Right hindlimb (tissue), 1 donor: ENCODE measurements at places on chromosomes 6 and 20.
A peak's percentile ranks its signal among the peaks of the same experiment; 100 is the strongest.

DNA sequence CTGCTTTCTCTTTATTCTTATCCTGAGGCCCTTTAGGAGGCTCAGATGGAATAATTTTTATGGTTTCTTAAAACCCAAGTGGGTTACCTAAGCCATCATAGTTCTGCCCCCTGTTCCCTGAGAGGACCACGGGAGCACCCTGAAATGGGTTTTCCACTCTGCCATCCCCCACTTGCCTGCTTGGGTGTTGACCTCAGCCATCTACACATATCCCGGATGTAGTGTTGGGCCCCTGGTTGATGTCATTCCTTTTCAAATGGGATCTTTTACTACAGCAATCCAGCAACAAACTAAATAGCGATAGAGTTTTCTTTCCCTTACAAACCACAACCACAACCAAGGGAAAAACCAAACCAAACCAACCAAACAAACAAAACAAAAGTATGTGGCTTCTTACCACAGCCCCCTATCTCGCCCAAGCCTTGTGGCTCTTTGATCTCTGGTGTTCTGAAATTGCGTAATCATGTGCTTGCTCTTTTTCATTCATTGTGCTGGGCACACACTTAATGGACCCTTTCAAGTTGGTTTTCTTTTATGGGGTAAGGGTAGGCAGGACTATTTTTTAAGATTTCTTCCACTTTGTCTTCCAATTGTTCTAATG, 154.9 kb downstream of the ESR1 start:
- no peak for DNase-seq

DNA sequence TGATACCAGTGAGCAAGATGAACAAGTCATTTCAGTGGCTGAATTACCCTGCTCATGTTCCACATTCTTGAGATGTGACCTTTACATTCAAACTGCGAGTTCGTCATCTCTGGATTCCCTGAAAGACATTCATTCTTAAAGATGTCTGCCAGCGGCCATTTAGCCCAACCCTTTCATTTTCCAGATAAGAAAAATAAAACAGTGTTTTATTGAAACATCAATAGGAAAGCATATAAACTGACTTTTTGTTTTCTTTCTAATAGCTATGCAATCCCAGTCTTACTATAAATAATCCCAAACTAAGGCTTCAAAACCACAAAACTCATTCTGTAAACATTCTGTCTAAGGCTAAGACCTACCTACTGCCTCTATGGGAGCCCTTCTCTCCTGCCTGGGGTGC, 134.0 kb downstream of the SAMD5 start:
- DNase-seq, result no peak

- no peak for DNase-seq
Observed at GRCh38 chr6:3291987-3292386, 33.2 kb downstream of the PSMG4 start.

DNA sequence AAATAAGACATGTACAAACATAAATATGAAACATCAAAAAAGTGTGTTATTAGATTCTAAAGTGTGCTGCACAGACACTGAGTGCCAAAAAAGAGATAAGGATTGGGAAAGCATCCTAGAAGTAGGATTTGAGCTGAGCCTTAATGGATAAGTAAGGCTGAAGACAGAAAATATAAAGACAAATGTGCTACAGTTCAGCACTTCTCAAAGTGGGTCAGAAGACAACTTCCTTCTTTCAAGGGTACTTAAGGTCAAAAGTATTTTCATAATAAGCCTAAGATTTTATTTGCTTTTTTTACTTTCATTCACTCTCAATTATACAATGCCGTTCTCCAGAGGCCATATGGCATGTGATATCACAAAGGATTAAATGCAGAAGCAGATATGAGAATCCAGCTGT, 16.8 kb downstream of the USP45 start:
- no peak for DNase-seq

DNA sequence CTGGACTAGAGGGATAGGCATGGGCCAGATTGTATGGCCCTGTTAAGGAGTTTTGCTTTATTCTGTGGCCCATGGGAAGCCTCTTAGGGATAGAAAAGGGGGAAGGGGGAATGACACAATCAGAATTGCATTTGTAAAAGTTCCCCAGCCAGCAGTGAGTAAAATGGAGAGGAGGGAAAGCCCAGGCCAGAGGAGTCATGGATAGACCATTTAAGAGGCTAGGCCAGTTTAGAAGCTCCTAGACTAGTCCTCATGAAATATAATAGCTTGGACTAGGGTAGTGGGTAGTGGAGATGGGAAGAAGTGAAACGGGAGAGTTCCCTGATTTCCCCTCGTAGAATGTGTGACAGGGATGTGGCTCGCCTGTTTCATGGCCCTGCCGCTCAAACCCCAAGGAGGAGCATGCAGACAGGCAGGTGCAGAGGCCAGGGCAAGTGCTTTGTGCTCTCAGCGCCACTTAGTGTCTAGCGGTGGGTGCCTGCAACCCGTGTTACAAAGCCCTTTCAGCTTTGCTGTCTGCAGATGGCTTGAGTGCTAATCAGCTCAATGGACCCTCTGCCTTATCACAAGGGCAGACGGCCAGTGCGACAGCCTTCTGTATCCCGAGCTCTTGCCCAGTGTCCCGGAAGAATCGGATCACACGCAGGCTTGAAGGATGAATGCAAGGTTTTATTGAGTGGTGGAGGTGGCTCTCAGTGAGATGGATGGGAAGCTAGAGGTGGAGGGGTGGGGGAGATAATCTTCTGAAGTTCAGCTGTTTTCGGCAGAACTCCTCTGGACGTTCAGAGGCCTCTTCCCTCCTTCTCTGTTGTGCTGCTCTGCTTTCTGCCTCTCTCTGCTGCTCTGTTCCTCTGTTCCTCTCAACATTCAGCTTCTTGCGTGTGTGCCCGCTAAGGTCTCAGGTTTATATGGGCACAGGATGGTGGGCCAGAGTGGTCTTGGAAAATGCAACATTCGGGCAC, 141.1 kb downstream of the CEP57L1 start:
- DNase-seq, result no peak

DNA sequence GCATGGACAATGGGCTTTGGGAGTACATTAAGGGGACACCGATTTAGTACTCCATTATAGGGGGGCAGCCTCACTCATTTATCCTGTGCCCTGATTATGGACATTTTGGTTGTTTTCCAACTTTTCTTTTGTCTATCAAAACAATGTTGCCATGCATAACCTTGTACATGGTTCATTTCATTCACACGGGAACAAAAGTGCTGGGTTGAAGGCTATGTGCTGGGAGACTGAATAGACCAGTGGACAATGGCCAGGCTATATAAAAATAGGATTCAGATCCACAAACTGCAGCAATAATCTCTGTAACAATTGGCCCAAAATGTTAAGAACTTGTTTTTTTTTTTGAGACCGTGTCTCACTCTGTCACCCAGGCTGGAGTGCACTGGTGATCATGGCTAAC, 100.7 kb upstream of the GMDS start:
- no peak for DNase-seq

DNA sequence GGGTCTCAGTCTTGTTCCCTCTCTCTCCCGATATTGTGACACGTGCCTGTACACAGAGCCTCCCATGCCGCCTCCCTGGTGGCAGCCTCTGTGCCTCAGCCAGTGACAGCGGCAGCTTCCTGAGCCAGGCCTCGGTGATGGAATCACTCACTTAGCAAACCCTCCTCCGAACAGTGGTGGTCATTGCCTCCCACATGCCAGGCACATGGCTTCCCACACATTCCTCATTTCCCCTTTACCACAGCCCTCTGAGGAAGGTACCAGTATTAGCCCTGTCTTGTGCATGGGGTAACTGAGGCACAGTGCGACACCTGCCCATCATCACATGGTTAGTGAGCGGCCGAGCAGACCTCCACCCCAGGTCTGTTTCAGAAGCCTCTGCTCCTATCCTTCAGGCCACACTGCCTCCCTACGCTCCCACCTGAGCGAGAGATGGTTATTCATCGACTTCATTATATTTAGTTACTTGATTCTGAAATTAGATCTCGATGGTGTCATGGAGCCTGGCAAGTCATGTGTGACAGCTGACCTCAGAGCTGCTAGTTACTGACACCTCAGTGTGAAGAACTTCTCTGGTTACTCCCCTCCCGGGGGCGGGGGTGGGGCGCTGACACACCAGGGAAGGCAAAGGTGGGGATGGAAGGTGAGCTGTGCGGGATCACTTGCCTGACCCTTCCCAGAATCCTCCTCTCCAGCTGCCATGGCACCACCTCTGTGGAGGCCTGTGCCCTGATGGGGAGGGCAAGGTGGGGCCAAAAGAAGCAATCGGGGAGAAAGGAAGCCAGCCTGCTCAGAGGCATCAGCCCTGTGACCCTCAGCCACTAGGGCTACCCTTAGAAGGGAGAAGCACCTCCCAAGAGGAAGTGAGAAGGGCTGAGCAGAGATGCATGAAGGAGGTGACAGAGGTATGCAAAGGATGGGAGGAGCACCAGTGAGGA, 17.9 kb downstream of the MDGA1 start:
- DNase-seq, result no peak

DNA sequence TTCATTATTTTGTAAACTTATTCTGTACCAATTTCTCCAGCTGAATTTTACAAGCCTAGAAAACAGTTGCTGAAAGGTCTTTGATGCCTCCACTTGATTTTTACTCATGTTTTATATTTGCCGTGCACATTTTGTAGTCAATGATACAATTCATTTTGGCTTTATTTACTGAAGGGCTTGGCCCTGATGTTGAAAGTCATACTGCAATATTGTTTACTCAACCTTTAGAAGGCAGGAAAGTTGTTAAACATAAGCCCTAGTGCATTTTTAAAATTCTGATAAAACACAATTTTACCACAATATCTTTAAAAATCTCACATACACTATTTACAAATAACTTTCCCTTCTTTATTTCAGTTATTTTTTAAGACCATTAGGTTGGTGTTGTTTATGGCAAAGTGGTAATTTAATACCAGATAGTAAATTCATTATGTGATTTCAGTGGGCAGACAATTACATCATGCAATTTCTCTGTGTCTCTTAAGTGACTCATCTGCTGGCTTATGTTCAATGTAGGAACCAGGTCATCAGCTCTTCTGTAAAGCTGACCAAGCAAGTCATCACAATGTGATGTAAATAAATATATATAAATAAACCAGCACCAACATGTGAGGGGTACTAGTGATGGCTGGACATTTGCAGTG, 121.1 kb upstream of the SLC35B3 start:
- no peak for DNase-seq

DNA sequence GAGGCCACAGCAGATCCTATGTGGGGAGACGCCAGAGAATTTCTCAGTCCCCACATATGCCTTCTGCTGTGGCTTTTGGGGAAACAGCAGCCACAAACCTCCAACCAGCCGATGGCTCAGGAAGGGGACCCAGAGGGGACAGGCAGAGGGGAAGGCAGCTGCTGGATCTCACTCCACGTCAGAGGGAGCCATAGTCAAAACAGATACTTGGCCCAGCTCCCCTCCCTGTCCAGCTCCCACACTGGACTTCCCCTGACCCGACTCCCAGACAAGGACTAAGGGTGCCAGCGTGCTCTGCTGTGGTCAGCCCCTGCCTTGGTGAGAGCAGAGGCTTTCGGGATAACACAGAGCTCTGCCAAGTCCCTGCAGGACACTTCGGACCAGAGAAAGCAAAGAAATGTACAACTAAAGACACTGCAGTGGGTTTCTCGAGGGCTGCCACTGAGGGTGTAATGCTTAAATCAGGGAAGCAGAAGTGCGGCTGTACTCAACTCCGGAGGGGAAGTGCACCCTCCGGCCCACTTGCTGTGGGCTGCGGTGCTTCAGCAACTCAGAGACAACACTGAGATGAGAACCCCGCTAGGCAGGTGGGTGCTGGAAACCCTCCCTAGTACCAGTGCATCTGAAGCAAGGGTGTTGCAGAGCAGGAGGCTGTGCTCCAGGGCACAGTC, 47.2 kb downstream of the RRBP1 start:
- DNase-seq, result no peak

GRCh38 chr6:7129784-7130569, 22.2 kb downstream of the RREB1 start:
- no peak for DNase-seq

- DNase-seq, result no peak
Observed at GRCh38 chr6:151757506-151757955, 50.0 kb upstream of the ESR1 start.

DNA sequence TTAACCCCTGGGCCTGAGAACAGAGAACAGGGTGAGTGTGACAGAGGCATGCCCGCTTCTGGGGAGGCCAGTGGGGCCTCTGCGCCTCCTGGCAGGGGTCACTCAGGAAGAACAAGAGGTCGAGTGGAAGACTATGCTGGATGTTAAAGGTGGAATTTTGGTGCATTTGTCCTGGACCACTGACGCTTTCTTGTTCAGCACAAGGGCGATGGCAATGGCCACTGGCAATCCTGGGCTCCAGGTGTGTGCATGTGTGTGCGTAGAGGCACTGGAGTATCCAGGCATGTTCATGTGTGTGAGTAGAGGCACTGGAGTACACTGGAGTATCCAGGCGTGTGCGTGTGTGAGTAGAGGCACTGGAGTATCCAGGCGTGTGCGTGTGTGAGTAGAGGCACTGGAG, 23.5 kb upstream of the NPBWR2 start:
- peak; percentile 6 for DNase-seq

GRCh38 chr6:161963634-161964234, 689.9 kb upstream of the AGPAT4 start:
- DNase-seq, result no peak

- no peak for DNase-seq
Observed at GRCh38 chr6:3721810-3722621, 29.5 kb downstream of the PXDC1 start.

GRCh38 chr6:127201321-127201720, 65.3 kb upstream of the RNF146 start:
- no peak for DNase-seq

- DNase-seq, result no peak
Observed at GRCh38 chr6:35302604-35303241, 5.1 kb downstream of the DEF6 start.

DNA sequence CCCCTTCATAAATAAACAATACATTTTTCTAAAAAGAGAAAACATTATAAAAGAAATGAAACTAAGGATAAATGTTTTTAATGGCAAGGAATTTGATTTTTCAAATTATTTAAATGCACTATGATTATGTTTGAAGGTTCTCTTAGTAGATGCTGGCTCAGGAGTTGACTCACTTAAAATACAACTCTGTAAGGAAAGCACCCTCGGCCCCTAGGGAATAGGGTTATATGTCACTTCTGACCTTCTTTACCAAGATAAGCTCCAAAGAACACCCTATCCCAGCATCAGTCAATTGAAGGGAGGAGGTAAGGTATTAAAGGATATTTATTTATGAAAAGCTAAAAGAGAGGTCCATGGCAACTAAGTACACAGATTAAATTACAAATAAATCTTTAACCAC, 6.8 kb downstream of the SNAP91 start:
- DNase-seq, result no peak
